Endothelial cell of umbilical vein (primary cell): ENCODE measurements at places on chromosomes 12 and 14. TPM values are rescaled to one million over a fixed set of nuclear protein-coding genes. Genes with fewer than 3 reads are reported as not detected.

SERPINA9 gene
- not detected in 2 replicates for polyA plus RNA-seq

RNU4-1 gene
- polyA plus RNA-seq: under 0.01 TPM in 2 replicates

CFAP73 gene
- polyA plus RNA-seq: not detected in 2 replicates

TMTC2 gene
- polyA plus RNA-seq: 3.4 and 4.1 TPM in 2 replicates

SMAGP gene
- 17.3 and 21.4 TPM in 2 replicates for polyA plus RNA-seq

LRP1-AS gene
- not detected in 2 replicates for polyA plus RNA-seq

RTL1 gene
- not detected in 2 replicates for polyA plus RNA-seq

CD63 gene
- polyA plus RNA-seq: 1,429 and 1,536 TPM in 2 replicates

SPTLC2 gene
- polyA plus RNA-seq: 13.3 and 19.1 TPM in 2 replicates

LRP10 gene
- 157 and 192 TPM in 2 replicates for polyA plus RNA-seq

SPIC gene
- polyA plus RNA-seq: not detected in 2 replicates

IFI27L1 gene
- polyA plus RNA-seq: 32.9 and 38.1 TPM in 2 replicates

CCDC175 gene
- polyA plus RNA-seq: not detected in 2 replicates

GRCh38 chr14:70289138-70289537, 70.3 kb downstream of the COX16 start:
- no peak overlapping the region for H3K4me3 ChIP-seq
- no peak for DNase-seq
- no peaks in the 10 kb centered on the region for H3K36me3 ChIP-seq
- no peaks in the 10 kb centered on the region for H3K27me3 ChIP-seq
- H3K4me1 ChIP-seq: no peaks in the 10 kb centered on the region

DNA sequence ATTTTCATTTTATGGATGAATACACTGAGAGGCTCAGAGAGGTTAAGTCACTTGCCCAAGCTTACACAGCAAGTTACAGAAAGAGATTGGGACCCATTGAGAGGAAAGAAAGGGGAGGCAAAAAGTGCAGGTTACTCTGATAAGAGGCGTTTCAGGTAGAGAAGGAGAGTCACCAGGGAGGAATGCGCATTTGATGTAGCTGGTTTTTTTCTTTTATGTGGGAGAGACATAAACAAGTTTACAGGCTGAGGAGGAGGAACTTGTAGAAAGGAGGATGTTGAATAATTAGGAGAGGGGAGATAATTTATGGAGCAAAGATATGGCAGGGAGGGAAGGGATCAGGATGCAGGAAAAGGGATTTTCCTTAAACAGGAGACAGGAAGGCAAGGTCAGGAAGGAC, 297.0 kb downstream of the PCNX1 start:
- no peak overlapping the region for H3K4me3 ChIP-seq
- no peaks in the 10 kb centered on the region for H3K4me1 ChIP-seq
- peaks cover 2% of the 10 kb centered on the region for H3K27me3 ChIP-seq
- H3K27ac ChIP-seq: no peak overlapping the region
- no peak for DNase-seq

DNA sequence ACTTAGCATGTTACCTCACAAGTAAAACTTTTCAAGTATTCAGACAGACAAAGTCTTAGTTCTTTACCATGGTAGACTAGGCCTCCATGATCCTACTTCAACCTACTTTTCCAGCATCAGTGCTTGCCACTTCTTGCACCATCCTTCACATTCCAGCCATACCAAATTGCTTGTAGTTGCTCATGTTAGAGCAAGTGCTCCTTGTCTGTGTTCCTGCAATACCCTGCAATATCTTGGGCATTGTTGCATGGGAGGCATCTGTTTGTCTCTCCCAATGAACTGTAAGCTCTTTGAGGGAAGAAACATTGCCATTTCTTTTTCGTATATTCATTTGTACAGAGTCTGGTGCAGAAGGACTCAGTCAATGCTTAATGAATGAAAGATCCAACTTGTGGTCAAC, 78.0 kb downstream of the SRGAP1 start:
- no peak overlapping the region for H3K27ac ChIP-seq
- peaks cover 29% of the 10 kb centered on the region for H3K4me1 ChIP-seq
- H3K36me3 ChIP-seq: no peaks in the 10 kb centered on the region
- no peak for DNase-seq

- H3K27me3 ChIP-seq: no peaks in the 10 kb centered on the region
- peaks cover 2% of the 10 kb centered on the region for H3K36me3 ChIP-seq
- peaks cover 67% of the 10 kb centered on the region for H3K4me1 ChIP-seq
- H3K27ac ChIP-seq: peak overlapping the region; percentile 95
Measured at GRCh38 chr14:54682578-54682977, 115.7 kb downstream of the SAMD4A start.

DNA sequence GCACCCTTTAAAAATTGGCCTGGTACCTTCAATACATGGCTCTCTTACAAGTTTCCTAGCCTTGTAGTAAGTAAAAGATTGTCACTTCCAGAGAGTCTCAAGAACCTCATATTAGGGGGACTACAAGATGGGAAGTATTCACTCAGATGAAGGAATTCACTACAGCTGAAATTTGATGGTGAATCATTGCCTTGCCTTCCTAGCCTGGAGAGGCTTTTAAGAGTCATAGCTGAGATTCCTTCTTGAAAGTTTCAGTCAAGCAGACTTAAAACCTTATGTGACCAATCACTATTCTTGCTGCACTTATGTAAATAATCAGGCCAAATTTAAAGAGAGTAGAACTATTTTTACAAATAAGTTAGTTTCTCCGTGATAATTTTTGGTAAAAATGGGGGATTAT, 451.6 kb downstream of the TRHDE start:
- no peak overlapping the region for H3K4me3 ChIP-seq
- no peaks in the 10 kb centered on the region for H3K36me3 ChIP-seq
- H3K27ac ChIP-seq: no peak overlapping the region
- no peaks in the 10 kb centered on the region for H3K4me1 ChIP-seq
- no peak for DNase-seq

DNA sequence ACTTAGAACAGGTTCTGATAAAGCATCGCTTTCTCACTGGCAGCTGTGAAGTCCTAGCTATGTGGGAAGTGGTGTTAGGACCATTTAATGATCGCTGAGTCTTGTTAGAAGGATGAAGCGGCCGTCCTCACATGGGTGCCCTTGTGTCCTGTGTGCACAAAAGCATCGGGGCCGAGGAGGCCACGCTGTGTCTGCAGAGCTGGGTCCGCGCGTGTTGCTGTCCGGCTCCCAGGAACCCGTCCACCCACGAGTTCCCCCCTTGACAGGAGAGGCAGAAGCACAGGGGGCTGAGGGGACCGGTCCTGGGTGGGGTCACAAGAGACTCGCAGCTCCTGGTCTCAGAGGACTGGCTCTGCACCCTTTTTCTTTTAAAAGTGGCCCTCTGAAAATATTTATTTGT, 90.4 kb downstream of the ADGRD1 start:
- no peak overlapping the region for H3K27ac ChIP-seq
- no peak for DNase-seq

DNA sequence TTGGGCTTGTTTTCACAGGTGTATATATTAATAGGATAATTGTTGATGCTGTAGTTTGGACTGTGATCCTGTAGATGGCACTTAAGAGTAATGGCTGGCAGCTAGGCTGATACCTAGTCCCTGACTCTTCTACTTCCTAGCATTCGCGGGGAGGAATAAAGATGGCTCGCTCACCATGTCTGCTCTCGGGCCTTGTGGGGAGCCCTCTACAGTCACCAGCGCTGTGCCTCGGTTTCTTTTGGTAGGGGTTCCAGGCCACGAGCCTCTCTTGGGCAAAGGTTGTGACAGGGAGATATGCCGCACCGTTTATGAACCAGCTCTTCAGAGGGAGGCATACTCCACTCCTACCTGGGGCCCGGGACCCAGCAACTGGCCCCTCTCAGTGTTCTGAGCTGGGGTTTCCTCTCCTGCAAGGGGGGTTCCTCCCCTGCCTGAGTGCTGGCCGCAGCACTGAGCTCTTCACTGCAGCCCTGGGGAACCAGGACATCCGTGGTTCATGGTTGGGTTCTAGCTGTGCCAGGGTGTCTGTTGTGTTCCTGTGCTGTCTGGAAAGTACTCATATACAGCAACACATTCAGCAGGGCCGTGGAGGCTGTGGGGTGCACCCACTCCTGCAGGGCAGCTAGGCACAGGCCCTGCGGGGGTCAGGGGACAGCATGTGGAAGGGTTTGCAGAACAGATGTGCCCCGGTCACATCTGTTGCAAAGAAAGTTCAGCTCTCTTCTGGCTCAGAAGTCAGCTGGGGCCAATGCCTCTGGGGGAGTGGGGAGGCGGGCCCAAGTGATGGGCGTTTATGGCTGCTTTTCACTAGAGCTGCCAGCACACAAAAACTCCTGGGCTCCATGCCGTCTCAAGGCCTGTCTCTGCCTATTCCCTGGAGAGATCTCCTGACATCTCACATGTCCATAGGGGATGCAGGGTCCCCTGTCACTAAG, 147.9 kb downstream of the PPFIA2 start:
- H3K27me3 ChIP-seq: no peaks in the 10 kb centered on the region
- no peak overlapping the region for H3K27ac ChIP-seq
- H3K4me1 ChIP-seq: no peaks in the 10 kb centered on the region

- H3K4me1 ChIP-seq: peaks cover 16% of the 10 kb centered on the region
- DNase-seq: no peak
- no peak overlapping the region for H3K4me3 ChIP-seq
- H3K27ac ChIP-seq: no peak overlapping the region
- H3K36me3 ChIP-seq: peaks cover 8% of the 10 kb centered on the region
Measured at GRCh38 chr12:104991565-104992128, 5.5 kb downstream of the NOPCHAP1 start.

GRCh38 chr12:6547987-6548386, 7.9 kb downstream of the IFFO1 start:
- H3K4me1 ChIP-seq: peaks cover 42% of the 10 kb centered on the region
- H3K36me3 ChIP-seq: peaks cover 3% of the 10 kb centered on the region
- no peaks in the 10 kb centered on the region for H3K27me3 ChIP-seq
- peak; percentile 76 for DNase-seq

DNA sequence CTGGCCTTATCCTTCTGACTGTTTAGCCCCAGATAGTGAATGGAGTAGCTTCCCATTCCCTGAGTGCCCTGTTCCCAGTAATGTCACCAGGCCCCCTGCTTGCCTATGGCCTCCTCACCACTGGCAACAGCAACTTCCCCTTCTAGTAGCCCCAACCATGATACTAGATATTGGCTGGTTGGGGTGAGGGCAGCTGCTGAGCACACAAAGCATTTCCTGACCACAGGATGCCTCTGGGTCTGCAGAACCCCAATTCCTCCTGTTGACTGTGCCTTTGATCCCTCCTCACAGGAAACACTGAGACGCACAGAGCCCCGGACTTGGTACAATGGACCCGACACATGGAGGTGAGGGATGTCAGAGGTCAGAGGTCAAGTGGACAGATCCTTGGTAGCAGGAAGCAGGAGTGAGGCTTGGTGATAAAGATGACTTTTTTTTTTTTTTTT, 597 bp downstream of the SOAT2 start:
- no peaks in the 10 kb centered on the region for H3K27me3 ChIP-seq
- no peak overlapping the region for H3K27ac ChIP-seq
- H3K36me3 ChIP-seq: no peaks in the 10 kb centered on the region

DNA sequence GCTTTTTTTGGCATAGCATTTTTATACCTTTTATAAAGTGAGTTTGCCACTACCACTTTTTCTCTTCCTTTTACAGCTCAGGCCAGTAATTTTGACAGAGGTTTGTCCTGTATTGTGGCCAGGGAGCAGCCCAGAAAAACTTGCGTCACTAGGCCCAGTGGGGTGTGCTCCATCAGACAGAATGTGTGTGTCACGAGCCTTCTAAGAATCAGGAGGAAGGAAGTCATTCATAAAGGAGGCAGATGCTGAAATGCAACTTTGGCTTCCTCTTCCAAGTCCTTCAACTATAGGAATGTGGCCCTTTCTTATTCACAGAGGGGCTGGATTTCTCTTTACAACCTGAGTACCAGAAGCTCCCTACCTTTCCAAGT, 10.1 kb upstream of the RAB35 start:
- peaks cover 22% of the 10 kb centered on the region for H3K36me3 ChIP-seq
- peaks cover 23% of the 10 kb centered on the region for H3K4me1 ChIP-seq
- peak; percentile 85 for DNase-seq
- no peaks in the 10 kb centered on the region for H3K27me3 ChIP-seq
- peak overlapping the region; percentile 57 for H3K27ac ChIP-seq

DNA sequence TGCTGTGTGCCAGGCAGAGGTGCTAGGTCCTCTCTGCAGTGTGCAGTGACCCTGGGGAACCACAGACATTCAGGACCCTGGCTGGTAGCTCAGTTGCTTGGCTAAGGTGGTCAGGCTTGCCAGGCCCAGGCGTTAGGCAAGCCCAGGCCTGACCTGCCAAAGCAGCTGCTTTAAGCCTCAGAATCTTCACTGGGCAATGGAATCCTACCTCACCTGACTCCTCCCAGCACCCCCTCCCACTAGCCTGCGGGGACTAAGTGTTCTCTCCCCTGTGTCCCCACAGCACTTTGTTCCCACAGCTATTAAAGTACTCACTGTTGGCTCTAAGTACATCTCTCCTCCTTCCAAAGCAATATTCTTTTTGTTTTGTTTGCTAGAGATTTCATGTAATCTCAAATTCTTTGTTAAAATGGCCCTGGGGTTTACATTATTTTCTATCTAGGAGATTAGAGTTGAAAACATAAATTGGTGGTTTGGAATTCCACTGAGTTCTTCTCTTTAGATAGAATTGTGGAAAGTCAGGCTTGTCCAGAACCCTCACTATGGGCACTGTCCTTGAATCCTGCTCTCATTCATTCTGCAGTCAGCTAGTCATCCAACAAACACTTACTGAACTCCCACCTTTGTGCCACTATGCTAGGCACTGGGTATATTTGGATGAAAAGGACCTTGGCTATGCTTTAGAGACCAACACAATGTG, 44.4 kb downstream of the DGLUCY start:
- no peak overlapping the region for H3K27ac ChIP-seq
- H3K4me3 ChIP-seq: no peak overlapping the region
- H3K36me3 ChIP-seq: peaks cover 5% of the 10 kb centered on the region
- no peak for DNase-seq
- H3K4me1 ChIP-seq: peaks cover 9% of the 10 kb centered on the region

DNA sequence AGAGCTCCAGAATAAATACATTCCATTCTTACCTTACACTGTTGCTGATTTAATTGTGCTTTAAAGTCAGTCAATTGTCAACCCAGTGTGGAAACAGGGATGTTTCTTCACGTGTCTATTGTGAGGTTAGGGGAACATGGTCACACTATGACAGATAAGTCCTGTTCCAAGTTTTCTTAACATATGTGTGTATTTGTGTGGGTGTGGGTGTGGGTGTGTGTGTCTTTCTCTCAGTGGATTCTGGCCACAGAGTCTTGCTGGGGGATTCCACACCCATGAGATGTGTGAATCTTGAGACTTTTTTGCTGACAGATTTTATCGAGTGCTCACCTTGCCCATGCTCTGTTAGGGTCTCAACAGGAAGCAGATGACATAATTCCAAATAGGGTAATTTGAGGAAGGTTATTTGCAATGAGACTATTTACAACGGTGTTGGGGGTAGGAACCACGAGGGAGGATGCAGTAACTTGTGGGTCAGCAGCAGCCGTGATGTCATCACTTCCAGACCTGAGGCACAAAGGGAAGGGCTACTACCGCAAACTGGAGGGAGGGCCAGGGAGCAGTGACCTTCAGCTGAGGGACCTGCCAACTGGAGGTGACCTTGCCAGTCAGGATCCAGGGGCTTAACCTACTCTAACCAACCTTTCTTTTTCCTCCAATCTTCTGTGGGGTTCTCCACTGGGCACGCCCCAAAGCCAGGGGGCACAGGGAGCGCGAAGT, 1.9 kb upstream of the VRK1 start:
- H3K4me1 ChIP-seq: peaks cover 10% of the 10 kb centered on the region
- no peak overlapping the region for H3K4me3 ChIP-seq
- no peaks in the 10 kb centered on the region for H3K27me3 ChIP-seq
- DNase-seq: no peak

- no peaks in the 10 kb centered on the region for H3K27me3 ChIP-seq
- DNase-seq: peak; percentile 43
- no peaks in the 10 kb centered on the region for H3K36me3 ChIP-seq
- H3K27ac ChIP-seq: peak overlapping the region; percentile 81
Measured at GRCh38 chr12:46524778-46525177, 152.2 kb upstream of the SLC38A2 start.
